ENCODE measurements at places on chromosomes 5 and 9.

DNA sequence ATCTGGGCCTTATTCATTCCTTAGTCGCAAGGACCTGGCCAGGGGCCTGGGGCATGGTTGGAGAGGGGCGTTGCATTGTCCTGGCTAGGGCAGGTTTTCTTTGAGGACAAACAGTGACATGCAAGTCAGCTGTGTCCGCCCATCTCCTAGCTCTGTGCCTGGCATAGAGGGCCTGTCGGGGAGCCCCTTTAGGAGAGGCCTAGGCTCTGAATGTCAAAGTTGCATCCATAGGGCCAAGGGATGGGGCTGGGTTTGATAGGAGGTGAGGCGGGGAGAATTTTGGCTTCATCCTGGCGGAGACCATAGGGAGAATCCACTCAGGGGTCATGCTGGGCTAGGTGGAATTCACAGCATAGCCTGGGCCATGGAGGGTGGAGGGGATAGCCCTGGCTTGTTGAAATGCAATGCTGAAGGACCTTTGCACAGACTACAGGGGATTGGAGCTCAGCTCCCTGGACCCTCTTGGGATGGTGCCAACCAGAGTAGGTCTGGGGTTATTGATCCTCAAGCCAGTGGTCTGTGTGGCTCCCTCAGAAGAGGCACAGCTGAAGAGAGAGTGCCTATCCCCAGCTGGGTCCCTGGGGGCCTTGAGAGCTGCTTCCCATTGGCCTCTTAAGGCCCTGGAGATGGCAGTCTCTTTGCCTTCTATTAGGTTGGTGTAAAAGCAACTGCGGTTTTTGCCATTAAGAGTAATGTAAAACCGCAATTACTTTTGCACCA, 104.0 kb downstream of the RGS3 start:
- DNase-seq: no peak

DNA sequence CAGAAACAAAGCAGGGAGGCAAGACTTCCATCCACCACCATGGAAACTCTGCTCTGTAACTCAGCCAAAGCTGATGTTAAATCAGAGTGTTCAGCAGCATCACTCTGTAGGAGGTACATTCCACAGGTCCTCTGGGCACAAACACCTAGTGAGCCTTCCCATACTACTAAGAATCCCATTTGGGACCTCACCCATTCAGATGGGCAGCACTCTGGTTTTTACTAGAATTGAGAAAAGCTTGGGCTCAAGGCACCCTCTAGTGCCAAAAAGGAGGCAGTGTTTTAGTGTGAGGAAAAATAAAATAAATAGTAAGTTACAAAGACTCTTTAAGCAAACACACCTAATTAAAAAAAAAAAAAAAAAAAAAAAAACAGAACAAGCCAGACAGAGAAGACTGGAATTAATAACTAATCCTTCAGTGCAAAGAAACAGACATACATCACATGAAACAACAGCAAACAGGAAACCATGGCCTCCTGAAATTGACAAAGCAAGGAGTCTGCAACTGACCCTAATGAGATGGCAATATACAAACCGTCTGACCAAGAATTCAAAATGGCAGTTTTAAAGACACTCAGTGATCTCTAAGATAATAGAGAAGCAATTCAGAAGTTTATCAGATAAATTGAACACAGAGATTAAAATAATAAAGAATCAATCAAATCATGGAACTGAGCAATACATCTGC, 159.5 kb downstream of the GNA14 start:
- DNase-seq: no peak

- no peak for DNase-seq
Observed at GRCh38 chr5:136525597-136525996, 160.3 kb upstream of the TRPC7 start.

- no peak for DNase-seq
Observed at GRCh38 chr5:17224858-17225511, 7.6 kb downstream of the BASP1 start.

GRCh38 chr5:15951126-15951525, 228.5 kb downstream of the MARCHF11 start:
- no peak for DNase-seq

- DNase-seq: no peak
Observed at GRCh38 chr5:179422213-179422855, 77.1 kb upstream of the ADAMTS2 start.

Data from stimulated activated CD4-positive, alpha-beta T cell treated with anti-CD3 and anti-CD28 coated beads, Interleukin-12 subunit alpha, Interleukin-12 subunit beta, amount 100 ng/mL, for 4 hours (primary cell).